ELR (cell line): ENCODE measurements at places on chromosomes 3 and 15.

GRCh38 chr3:148369381-148369780 lies 328.3 kb upstream of the AGTR1 start:
- DNase-seq: no peak

DNA sequence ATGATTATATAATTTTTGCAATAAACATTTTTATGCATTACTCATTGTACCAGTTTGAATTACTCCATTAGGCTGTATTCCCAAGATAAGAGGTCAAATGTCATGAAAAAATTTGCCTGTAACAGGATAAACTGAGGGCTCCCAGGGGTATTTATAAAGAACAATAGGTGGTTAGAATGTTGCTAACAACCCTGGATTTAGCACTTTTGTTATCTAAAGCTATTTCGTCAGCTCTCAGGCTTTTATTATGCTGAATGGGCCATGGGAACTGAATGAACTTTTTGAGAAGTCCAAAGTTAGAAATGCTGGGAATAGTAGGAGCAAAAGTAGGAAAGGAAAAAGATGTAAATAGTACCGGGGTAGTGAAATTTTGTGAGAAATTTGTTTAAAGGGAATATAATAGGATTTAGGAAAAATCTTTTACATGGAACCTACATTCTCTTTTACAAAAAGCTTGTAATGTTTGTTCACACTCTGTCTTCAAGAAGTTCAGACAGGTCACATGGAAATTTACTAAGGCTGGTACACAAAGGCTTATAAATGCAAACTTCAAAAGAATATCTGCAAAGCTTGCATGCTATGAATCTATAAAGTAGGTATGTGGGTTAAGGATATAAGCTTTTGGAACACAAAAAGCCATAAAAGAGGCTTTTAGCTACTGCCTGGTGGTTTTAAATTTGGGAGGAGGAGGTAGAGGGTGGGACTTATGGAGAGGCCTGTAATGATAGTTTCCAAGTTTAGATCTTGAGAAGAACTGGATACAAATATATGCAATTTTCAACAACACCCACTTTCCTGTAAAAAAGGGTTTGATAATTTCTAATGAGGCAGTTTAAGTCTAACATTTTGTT lies 445.8 kb upstream of the NAALADL2 start:
- DNase-seq: no peak

DNA sequence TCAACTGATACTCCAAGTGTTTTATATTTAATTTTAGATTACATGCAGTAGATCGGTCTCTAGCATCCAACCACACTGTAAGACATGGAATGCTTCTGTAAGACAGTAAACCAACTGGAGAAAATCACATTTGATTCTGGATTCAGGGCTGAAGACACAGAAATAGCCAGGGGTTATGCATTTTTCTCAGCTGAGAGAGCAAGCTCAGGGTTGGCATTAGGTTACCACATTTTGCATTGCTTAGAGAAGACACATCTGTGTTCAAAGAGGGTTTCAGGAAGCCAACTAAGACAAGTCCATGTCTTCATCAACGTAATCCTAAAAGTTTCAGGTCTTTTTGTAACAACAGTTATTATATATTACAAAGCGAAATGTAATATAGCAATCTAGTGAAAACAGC lies 27.7 kb upstream of the UNC13C start:
- DNase-seq: no peak

DNA sequence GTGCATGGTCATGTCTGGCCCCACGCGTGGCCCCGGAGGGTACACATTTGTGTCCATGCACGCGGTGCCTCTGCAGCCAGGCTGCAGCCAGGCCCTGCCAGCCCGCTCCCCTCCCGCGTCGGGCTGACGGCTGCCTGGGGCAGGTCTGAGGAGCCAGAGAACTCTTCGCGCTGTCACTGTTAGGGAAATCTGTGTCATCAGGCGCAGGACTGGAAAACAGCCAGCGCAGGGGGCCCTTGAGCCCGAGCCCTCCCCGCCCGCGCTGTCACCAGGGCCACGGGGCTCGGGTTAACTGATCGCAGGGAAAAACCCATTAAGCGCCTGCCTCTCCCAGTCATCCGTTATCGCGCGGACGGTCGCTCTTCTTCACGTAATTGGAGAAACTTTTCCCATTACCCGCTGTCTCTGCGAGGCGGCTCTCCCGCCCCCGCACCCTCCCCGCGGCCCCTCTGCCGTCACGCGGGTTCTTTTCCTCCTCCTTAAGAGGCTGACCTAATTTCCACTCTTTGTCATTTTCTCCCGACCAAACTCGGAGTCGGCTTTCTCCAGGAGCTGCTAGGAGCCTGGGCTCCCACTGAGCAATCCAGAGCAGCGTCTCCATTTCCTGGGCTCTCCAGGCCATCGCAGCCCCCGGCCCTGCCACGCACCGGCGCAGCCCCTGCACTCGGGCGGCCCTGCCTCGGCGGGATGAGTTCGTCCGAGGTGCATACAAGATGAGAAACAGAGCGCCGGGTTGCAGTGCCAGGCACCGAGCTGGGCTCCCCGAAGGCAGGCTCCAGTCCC lies 57.5 kb upstream of the PRR23E start:
- no peak for DNase-seq
